Mesenchymal stem cell (in vitro differentiated cells and primary cell): ENCODE measurements at places on chromosomes 16 and 17.
A peak's percentile ranks its signal among the peaks of the same experiment; 100 is the strongest.

DNA sequence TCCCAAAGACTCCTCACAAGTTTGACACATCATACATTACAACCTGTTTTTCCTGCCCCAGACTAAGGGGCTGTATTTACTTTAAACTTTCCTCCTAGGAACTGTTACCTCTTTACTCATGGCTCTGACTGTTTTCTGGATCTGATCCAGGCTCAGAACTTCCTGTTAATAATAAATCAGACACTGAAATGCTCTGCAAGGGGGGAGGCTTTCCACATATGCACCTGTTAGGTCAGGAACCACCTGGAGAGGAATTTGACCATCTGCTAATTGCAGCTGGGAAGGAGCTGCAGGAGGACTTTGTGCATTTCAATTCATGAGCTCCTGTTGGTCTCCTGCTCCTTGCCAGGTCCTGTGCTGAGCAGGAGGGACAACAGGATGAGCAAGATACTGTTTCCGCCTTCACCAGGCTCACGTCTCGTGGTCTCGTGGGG, 476.9 kb upstream of the CDH5 start:
- no peak for DNase-seq

DNA sequence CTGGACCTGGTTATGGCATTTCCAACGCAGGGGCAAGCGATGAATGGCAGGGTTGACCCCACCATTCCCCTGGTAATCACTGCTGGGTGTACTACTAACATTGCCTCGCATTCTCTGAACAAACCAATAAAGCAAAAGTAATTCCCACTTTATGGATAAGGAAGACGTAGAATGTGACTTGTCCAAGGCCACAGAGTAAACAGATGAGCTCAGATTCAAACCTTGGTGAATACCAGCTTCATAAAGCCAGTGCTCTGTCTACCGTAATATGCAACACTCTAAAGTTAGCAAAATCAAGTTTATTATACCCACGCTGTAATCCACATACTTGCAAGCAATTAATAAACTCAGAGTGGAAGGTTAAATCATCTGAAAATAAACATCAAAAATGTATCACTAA, 59.6 kb downstream of the ANKFY1 start:
- DNase-seq: no peak

DNA sequence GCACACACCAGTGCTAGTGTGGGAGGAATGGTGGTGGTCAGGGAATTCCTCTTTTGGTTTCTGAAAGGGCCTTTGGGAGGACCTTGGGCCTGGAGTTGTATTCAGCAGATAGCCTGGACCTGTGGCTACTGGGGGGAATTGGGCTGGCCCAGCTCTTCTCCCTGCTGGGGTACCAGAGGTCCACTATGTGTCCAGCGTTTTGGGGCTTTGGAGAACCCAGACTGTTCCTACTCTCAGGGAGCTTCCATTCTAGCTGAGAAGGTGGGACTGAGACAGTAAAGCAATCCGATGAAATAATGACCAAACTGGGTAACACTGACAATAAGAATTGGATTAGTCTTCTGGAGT, 2.4 kb downstream of the EPN3 start:
- DNase-seq: no peak

GRCh38 chr16:27209591-27209990, 6.3 kb downstream of the KDM8 start:
- DNase-seq: no peak

- no peak for DNase-seq
Observed at GRCh38 chr17:61418449-61418848, 18.8 kb downstream of the TBX2 start.

DNA sequence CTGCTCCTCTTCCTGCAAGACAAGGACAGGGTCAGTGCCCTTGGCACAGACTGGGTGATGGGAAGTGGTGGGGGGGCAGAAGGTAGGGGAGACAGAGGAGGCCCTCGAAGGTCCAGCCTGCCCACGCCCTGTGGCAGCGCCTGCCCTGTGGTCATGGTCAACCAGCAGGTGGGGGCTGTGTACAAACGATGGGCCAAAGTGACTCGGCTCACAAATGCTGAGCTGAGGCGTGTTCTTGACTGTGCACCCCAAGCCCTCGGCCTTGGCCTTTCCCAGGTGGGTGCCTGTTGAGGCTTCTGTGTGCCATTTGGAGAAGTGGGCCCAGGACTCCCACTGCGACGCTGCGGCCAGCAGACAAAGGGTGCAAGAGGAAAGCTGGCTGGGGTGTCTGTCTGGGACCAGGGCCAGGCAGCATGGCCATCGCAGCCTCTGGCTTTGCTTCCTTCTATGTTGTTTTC, 22.6 kb downstream of the MXRA7 start:
- DNase-seq: no peak

GRCh38 chr16:65845466-65846209, 520.9 kb upstream of the CDH5 start:
- DNase-seq: peak; percentile 7

DNA sequence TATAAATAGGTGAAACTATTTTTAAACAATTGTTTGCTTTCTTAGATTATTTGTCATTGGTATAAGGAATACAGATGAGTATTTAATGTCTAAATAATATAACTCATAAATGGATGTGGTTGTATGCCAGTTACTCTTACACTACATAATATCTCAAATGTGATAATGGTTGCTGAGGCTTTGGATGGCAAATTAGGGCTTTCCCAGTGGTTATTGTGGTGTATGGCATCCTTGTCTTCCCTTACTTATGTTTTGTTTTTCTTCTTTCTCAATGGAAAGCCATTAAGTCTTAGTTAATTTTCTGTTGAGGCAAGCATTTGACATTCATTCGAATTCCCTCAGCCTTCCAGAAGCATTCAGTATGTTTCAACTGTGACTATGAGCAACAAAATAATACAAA, 10.5 kb downstream of the OMG start:
- DNase-seq: no peak

GRCh38 chr17:7972131-7972785, 30.2 kb upstream of the GUCY2D start:
- DNase-seq: no peak

GRCh38 chr17:21001813-21002221, 41.0 kb downstream of the USP22 start:
- DNase-seq: peak; percentile 16

DNA sequence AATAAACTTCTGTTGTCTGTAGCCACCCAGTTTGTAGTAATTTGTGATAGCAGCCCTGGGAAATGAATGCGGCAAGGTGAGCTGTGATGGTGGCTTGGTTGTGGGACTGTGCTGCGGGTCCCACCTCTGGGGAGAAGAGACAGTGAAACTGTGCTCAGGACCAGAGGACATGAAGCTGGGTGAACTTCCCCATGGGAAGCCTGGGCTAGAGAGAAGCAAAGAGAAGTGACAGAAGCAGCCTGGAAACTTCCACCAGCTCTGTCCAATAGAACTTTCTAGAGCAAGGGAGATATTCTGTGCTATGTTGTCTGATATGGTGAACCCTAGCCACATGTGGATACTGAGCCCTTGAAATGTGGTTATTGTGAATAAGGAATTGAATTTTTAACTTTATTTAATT, 51.5 kb upstream of the EMP2 start:
- no peak for DNase-seq

- no peak for DNase-seq
Observed at GRCh38 chr16:840561-841454, 40.3 kb upstream of the GNG13 start.

DNA sequence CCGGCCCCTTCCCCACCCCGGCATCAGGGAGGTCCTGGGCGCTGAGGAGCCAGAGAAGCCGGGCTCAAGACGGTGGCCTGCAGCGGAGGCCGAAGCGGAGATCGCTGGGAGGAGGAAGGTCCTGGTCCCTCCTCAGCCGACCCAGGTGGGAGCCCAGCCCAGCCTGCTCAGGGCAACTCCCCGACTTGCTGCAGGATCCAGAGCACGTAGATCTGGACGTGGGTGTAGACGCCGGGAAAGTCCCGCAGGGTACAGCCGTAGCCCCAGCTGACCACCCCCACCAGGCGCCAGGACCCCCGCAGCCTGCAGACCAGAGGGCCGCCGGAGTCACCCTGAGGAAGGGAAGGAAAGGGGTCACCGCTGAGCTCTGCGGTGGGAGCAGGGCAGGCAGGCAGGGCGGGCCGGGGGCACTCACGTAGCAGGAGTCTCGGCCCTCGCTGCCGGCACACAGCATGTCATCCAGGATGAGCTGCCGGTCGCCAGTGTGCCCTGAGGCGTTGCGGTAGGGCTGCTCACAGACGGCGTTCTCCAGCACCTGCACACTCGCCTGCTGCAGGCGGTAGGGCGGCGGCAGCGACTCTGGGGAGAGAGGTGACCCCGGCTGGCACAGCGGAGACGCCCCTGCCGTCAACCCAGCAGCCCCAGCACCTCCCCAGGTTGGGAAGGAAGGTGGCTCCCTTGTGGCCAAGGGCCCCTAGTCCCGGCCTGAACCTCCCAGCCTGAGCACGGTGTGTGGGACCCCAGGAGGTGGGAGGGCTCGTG, 5.4 kb downstream of the TPSD1 start:
- DNase-seq: no peak

- DNase-seq: no peak
Observed at GRCh38 chr16:25092441-25092840, 19.1 kb upstream of the LCMT1 start.

- peak; percentile 78 for DNase-seq
Observed at GRCh38 chr17:50062293-50063243, 6.7 kb downstream of the ITGA3 start.
